LHCN-M2 (cell line): ENCODE measurements at places on chromosomes 2 and 18. TPM values are rescaled to one million over a fixed set of nuclear protein-coding genes. Genes with fewer than 3 reads are reported as not detected.
A peak's percentile ranks its signal among the peaks of the same experiment; 100 is the strongest.

DNA sequence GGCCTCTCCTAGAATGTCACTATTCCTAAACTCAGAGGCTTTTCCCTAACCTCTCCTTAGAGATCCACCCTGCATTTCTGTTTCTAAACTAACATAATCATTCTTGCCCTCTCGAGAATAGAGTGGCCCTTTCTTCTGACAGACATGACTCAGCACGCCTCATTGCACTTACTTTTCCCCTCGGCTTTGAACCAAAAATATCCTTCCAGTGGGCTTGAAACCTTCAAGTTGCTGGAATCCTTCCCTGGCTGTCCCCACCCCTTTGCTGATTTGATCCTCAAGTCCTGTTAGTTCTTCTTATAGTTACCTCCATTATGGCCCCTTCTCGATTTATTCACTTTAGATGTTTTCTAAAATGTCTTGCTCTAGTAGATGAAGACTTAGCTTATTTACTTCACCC is 158.0 kb downstream of the LTBP1 start:
- DNase-seq, result peak; percentile 54

DNA sequence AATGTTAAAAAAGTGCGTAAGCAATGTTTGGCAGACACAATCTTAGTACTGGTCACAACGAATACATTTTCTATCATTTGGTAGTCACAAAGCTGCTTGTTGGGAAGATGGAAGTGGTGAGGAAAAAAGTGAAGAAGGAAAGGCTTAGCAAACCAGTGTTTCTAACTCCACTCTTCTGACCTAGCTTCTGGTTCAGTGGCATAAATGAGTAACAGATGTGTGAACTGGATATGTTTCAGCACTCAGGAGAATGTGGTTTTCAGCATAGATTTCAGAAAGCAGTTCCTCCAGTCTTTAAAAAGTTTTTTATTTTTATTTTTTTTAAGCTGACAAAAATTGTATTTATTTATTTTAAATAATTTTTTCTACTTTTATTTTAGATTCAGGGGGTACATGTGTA is 357.1 kb downstream of the CPS1 start:
- no peak for DNase-seq

- DNase-seq, result no peak
Observed at GRCh38 chr2:10400978-10401951, 46.9 kb downstream of the ODC1 start.

DNA sequence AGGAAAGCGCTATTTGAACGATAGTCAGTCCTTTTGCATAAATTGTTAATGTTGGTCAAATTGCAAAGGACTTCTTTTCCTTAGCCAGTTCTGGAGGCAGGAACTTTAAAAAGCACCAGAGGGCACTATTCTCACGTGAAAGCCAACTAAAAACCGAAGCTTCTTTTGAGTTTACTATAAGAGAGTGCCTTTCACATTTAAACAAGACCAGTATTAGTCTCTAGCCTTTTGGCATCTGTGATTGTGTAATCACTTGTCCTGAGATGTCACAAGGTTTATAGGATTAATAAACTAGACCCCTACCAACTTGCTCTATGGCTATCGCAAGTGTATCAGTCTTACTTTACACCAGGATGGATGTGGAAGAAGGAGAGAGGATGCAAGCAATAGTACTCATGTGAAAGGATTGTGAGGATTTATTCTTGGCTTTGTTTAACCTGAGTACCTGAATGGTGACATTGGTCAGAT is 14.4 kb upstream of the STAT4 start:
- DNase-seq, result peak; percentile 65

GRCh38 chr2:191611614-191612013 is 66.3 kb upstream of the NABP1 start:
- DNase-seq, result no peak

- no peak for DNase-seq
Observed at GRCh38 chr2:33166287-33166881, 219.6 kb downstream of the LTBP1 start.

DNA sequence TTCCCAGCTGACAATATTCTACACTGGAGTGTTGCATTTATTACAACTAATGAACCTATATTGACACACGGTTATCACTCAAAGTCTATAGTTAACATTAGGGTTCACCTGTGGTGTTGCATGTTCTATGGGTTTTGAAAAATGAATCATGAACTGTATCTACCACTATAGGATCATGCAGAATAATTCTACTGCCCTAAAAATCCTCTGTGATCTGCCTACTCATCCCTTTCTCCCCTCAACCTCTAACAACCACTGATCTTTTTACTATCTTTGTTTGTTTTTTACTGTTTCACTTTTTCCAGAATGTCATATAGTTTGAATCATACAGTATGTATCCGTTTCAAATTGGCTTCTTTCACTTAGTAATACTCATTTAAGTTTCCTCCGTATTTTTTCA is 47.6 kb upstream of the TCF7L1 start:
- DNase-seq, result no peak

DNA sequence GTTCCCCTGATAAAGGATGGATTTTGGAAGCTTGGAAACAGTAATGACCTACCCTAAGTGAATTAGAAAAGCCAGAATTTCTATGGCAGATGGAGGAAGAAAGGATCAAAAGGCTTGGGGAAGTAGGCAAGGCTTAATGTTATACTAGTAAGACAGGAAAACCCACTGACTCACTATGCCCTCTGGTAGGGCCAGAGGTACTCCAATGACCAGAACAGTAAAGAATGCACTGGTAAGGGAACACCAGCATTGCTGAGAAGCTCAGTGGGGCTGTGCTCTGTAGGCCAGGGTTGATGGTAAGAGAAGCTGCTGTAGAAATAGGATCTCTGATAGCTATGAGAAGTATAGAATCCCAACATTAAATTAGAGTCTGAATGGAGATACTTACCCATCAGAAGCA is 126.4 kb downstream of the GFPT1 start:
- peak; percentile 36 for DNase-seq

DNA sequence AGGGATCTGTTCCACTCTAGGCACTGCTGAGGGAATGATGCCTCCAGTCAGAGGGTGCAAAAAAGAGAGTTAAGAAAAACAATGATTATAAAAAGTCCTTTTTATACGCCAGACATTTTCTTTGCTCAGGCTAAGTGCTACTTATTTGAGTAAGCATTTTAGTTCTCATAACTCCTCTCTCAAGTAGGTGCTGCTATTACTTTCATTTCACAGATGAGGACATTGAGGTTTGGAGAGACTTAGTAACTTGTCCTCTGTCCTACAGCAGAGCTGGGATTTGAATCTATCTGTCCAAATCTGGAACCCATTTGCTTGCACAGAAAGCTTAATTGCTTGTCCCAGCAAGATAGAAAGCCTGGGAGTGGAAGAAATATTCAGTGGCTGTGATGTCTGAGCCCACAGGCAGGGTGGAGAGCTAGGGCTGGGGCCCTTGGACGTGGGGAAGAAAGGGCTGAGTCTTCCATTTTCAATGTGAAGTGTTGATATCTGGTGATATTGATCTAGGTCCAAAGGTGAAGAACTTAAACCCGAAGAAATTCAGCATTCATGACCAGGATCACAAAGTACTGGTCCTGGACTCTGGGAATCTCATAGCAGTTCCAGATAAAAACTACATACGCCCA is 5.8 kb downstream of the IL37 start:
- DNase-seq, result no peak

DNA sequence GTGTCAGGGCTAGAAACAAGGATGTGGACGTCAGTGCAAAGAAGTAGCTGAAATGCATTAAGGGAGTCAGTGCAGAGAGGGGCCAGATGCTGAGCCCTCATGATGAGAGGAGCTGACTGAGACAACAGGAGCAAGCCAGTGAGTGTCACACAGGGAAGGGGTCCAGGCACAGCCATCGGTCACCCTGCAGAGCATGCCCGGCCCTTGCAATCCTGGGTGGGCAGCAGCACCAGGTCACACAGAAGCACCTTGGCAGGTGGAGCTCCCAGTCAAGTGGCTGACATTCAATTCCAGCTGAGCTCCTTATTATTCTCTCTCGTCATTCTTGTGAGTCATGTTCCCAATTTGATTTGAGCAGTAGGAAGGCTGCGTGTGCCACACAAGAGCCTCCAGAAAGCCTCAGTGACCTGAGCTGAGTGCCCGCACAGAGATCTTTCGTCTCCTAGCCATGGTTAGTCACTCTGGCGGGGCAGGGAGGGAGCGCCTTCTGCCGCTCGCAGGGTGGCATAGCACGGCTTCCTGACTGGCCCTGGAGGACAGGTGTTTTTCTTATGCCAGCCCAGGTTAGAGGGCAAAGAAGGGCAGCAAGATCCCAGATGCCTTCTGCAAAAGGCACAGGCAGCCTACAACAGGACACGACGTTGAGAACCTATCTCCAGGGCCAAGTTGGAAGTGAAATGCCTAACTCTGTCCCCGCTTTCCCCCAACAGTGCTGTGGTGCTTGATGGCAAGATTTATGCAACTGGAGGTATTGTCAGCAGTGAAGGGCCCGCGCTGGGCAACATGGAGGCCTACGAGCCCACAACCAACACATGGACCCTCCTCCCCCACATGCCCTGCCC is 220.9 kb downstream of the ATAD2B start:
- no peak for DNase-seq

- DNase-seq, result peak; percentile 65
Observed at GRCh38 chr2:222707689-222708273, 36.3 kb downstream of the MOGAT1 start.

DNA sequence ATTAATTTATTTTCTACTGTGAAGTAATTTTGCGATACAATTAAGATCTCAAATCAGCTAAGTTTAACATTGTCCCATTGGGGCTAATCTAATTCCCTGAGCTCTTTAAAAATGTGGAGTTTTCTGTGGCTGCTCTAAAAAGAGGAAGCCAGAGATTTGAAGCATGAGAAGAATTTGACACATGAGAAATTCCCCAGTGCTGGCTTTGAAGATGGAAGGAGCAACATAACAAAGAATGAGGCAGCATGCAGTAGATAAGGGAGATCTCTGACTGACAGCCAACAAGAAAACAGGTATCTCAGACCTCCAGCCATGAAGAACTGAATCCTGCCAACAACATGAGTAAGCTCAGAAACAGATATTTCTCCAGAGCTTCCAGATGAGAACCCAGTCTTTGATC is 308.4 kb downstream of the ZNF804A start:
- no peak for DNase-seq

DNA sequence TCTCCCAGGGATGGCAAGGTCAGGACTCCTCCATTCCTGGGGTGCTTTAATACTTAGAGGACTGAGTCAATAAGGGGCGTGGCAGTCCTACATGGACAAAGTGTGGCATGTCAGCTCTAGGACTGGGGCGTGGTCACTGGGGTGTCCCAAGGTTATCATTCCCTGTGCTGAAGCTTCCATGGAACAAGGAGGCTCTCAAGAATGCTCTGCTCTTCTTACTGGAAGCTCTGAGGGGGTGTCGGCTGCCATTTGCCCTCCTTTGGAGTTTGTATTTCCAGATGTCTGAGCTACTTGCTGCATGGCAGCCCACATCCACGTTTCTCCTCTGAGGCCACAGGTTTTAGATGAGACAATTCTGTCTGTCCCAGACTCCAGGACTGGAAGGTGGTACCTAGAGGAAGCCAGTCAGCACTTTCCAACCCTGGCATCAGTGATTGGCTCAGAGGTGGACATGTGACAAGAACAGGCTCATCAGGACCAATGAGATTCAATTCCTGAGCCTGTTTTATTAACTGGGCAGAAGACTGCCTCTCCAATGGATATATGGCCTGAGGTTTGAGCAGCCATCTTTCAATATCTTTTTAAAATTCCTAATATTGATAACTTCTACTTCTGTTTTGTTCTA is 128.9 kb upstream of the ARL4C start:
- no peak for DNase-seq

GRCh38 chr2:36338827-36339145 is 16.8 kb upstream of the CRIM1 start:
- DNase-seq, result peak; percentile 74

DNA sequence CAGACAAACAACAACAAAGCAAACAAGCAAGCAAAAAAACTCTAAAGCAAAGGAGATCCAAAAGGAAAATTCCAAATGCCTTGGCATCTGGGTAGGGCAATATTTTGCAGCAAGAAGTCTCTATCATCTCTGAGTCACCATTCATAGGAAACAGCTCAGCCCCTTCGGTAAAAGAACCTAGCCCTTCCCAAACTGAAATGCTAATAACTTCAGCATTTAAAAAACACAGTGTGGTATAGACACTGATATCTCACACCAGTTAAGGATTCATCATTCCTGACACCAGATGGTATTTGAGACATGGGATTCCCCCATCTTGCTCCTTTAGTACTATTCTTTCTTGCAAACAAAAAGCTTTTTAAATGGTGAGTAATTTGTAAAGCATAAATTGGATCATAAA is 491.8 kb downstream of the TXNL1 start:
- DNase-seq, result peak; percentile 24

- no peak for DNase-seq
Observed at GRCh38 chr2:72951303-72952095, 34.2 kb downstream of the EMX1 start.

DNA sequence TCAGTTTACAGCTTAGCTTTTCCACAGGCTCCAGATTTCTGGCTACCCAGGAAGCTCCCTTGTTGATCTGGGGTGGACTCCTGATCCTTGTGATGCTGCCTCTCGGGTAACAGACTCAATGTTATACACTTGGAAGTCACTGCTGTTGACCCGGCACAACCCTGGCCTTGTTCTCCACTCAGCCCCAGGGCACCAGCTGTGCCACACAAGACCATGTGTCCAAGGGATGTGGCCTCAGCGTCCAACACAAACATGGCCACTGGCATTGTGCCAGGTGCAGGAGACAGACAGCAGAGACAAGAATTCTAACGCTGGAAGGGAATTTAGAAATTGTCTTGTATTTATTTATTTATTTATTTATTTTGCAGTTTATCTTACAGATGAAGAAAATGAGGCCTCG is 39.0 kb upstream of the PPP4R1 start:
- DNase-seq, result peak; percentile 76

GRCh38 chr18:78543201-78543725 is 436.4 kb upstream of the SALL3 start:
- DNase-seq, result no peak

GRCh38 chr2:52404866-52405265 is 1362.7 kb upstream of the CHAC2 start:
- no peak for DNase-seq

DNA sequence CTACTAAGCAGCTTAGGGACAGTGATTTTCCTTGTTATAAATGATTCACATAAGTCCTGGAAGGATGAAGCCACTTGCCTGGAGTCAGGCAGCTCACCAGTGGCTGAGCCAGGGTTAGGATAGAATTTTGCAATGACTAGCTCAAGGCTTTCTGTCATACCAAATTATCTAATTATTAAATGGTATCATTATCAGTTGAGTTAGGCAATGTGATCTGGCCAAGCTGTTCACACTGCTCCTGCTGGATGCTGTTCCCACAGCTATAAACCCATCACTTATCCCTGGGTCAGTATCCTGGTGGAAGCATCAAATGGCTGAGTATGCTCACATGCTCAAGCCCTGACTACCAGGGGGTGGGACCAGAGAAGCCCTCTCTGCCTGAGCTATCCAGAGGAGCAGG is 235.2 kb downstream of the MTX2 start:
- no peak for DNase-seq

The PARD3B gene
- 2.8 and 4.0 TPM in 2 replicates for total RNA-seq

The TGFA gene
- not detected in 2 replicates for total RNA-seq

The HK2 gene
- 8.5 and 9.8 TPM in 2 replicates for total RNA-seq

The NEU2 gene
- not detected in 2 replicates for total RNA-seq

The GPR75 gene
- total RNA-seq, result 0.51 and 0.92 TPM in 2 replicates

The DHRS9 gene
- not detected in 2 replicates for total RNA-seq

The IL1F10 gene
- not detected in 2 replicates for total RNA-seq

The DOK6 gene
- not detected in 2 replicates for total RNA-seq

The RAD51AP2 gene
- total RNA-seq, result under 0.01 TPM in 1 of 2 replicates, not detected in the other

The PROKR1 gene
- total RNA-seq, result not detected in 2 replicates

The CHRNA1 gene
- 541 and 762 TPM in 2 replicates for total RNA-seq

The CD8B gene
- not detected in 2 replicates for total RNA-seq

The PKP4 gene
- total RNA-seq, result 18.9 and 25.6 TPM in 2 replicates

The ANKRD30B gene
- total RNA-seq, result 1.1 and 1.4 TPM in 2 replicates

The MYL1 gene
- 0.34 TPM in 1 of 2 replicates, not detected in the other for total RNA-seq

The MARCHF4 gene
- total RNA-seq, result 1.9 and 2.7 TPM in 2 replicates
